GM13976 (cell line): ENCODE measurements at places on chromosomes 12 and 14.

GRCh38 chr12:54038284-54038870, 5.5 kb downstream of the HOXC5 start:
- no peak for DNase-seq

DNA sequence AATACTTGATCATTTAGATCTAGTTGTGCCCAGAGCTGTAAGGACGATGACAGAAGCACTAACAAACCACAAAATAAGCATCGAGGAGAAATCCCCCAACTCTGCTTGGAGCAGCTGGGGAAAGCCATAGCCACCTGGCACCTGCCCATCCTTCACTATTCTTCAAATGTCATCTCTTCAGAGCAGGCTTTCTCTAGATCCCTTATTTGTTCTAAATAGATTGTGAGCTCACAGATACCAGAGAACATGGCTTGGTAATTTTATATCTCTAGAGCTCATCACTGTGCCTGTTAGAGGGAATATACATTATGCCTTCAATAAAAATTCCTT, 50.9 kb downstream of the GRIP1 start:
- DNase-seq: no peak

GRCh38 chr14:69105326-69105725, 47.6 kb downstream of the DCAF5 start:
- DNase-seq: no peak

GRCh38 chr14:21308479-21309237, 28.8 kb downstream of the RPGRIP1 start:
- peak; percentile 73 for DNase-seq

DNA sequence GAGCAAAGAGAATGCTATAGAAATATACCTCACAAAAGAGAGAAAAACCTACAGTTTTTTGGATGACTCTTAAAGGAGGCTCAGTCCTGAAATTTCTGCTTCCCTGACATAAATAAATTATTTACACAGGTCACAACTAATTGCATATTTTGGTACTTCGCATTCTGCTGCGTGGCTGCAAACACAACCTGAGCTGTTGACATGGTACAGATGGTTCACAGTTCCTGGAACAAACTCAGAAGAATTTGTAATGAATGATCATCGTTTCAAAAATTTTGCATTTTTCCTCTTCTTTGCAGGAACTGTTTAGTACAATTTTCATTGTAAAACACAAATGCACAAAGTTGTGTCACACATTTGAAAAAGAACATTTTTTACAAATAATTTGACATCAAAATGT, 313.7 kb upstream of the SYT1 start:
- DNase-seq: no peak

DNA sequence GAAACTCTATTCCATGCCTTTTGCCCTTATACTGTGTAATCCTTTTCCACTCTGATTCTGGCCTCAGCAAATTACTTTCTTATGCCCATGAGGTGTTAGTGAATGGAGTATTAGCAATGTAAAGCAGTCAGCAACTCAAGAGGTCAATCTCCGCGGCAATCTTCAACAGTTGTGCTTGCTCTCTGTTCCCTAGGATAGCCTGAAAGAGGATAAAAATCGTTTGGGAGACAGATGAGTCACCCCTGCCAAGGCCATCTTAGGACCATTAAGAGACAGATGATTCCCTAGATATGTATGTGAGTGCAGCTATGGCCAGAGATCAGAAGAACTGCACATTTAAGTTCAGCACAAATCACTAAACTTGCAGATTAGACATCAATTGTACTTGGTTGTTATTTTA, 1145.8 kb downstream of the GALC start:
- no peak for DNase-seq
